ENCODE measurements at places on chromosomes 12 and 14.
A peak's percentile ranks its signal among the peaks of the same experiment; 100 is the strongest.

DNA sequence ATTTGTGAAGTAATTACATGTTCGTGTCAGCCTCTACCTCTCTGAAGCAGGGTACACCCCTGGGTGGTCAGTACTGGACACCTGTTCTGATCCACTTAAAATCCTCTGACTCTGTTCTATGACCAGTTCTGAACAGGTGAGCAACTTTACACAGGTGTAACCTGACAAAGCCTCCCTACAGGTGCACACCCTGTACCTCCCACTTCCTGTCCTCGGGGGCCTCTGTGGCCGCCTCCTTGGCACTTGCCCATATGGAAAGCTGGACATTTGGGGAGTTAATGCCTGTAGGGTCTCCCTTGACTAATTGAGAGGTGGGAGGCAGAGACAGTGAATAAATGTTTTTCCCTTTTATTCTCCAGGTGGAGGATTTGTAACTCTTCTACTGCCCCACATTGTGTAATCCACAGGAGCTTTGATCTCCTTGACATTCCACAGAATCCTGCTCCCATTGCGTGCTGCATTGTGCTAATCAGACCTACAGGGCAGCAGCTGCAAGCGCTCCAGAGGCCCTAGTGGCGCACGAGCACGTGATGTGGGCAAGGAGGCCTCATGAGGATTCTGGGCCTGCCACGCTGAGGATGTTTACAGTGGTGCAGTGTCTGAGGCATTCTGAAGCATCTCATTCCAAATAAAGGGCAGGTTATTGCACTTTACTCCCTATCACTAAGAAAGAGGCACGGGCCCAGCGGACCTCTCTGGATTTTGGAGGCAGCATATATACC, 45.8 kb upstream of the BATF start:
- no peak for DNase-seq
- peaks cover 5% of the 10 kb centered on the region for H3K36me3 ChIP-seq
- no peaks in the 10 kb centered on the region for H3K4me1 ChIP-seq
- H3K4me3 ChIP-seq: no peak overlapping the region

DNA sequence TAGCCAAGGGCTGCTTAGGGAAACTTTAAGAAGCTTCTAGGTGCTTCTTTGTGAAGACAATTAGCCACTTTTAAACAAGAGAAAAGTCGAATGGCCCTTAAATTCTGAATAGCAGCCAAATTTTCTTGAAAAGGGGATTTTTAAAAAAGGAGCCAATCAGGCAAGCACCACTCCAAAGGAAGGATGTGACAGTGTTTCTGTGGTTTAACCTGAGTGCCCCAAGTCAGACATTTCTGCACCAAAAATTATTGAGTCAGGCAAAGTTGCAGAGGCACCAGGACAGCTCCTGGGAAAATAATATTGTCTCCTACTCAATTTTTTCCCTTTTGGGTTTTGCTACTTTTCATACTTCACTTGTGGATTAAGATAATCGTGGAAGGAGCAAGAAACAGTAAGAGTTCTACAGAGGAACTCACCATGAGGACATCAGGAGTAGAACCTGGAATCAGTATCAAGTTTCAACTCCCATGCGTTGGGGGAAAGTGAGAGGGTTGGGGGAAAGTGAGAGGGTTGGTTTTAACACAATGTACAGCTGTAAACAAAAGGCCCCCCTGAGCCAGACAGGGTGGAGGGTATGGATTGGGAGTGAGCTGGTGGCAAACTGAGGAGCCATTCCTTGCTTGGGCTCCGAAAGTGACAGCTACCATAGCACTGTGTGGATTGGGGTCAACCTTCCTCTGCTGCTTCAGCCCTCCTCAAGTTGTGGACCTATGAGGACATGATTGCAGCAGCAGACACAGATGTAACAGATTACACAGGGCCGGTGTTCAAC, 90.8 kb downstream of the SLC38A1 start:
- DNase-seq: no peak
- H3K4me1 ChIP-seq: no peaks in the 10 kb centered on the region
- H3K36me3 ChIP-seq: no peaks in the 10 kb centered on the region

GRCh38 chr12:47549258-47549657, 156.6 kb downstream of the RPAP3 start:
- peaks cover 4% of the 10 kb centered on the region for H3K36me3 ChIP-seq
- H3K4me3 ChIP-seq: no peak overlapping the region
- no peaks in the 10 kb centered on the region for H3K27me3 ChIP-seq

DNA sequence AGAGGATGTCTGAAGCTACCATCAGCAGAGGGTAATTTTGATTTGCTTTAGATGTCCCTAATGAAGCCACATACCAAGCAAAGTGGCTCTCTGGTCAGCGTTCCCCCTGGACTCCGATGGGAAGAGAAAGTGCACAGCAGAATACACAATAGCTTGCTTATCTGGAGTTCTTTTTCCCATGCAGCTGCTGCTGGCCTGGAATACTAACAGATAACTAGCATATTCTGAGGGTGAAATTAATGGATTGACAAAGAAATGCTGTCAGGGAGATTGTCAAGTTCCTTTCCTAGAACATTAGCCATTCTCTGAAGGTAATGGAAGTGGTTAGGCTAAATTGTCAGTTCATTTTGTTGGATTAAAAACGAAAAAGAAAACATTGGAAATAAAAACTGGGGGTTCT, 391.3 kb downstream of the FLRT2 start:
- H3K4me1 ChIP-seq: peaks cover 3% of the 10 kb centered on the region
- H3K36me3 ChIP-seq: no peaks in the 10 kb centered on the region
- H3K27ac ChIP-seq: peak overlapping the region; percentile 70
- H3K4me3 ChIP-seq: no peak overlapping the region

DNA sequence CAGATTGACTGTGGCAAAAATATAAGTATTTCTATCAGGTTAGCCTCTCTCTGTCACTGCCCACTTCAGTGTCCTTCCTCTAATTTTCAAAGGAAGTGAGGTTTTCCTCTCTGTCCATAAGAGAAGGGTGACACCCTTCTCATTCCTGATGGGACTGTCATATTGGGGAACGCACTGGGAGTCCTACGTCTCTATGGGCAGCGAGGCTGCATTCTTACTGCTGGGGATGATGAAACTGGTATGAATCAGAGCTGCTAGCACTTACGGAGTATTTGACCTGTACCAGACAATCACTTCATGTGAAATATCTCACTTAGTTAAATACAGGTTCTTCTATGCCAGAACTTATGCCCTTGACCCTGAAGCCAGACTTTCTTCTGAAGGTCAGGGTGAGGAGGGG, 436.3 kb downstream of the DPF3 start:
- peaks cover 6% of the 10 kb centered on the region for H3K4me1 ChIP-seq
- H3K27ac ChIP-seq: no peak overlapping the region
- no peak for DNase-seq

- peak overlapping the region; percentile 98 for H3K27ac ChIP-seq
- peaks cover 5% of the 10 kb centered on the region for H3K27me3 ChIP-seq
- peaks cover 3% of the 10 kb centered on the region for H3K36me3 ChIP-seq
- DNase-seq: no peak
Observed at GRCh38 chr12:12267742-12268200, 927 bp upstream of the LRP6 start.

- H3K27me3 ChIP-seq: no peaks in the 10 kb centered on the region
- no peak overlapping the region for H3K4me3 ChIP-seq
- H3K27ac ChIP-seq: no peak overlapping the region
- H3K4me1 ChIP-seq: peaks cover 2% of the 10 kb centered on the region
- no peaks in the 10 kb centered on the region for H3K36me3 ChIP-seq
- DNase-seq: no peak
Observed at GRCh38 chr14:95092723-95093122, 64.6 kb downstream of the DICER1 start.

DNA sequence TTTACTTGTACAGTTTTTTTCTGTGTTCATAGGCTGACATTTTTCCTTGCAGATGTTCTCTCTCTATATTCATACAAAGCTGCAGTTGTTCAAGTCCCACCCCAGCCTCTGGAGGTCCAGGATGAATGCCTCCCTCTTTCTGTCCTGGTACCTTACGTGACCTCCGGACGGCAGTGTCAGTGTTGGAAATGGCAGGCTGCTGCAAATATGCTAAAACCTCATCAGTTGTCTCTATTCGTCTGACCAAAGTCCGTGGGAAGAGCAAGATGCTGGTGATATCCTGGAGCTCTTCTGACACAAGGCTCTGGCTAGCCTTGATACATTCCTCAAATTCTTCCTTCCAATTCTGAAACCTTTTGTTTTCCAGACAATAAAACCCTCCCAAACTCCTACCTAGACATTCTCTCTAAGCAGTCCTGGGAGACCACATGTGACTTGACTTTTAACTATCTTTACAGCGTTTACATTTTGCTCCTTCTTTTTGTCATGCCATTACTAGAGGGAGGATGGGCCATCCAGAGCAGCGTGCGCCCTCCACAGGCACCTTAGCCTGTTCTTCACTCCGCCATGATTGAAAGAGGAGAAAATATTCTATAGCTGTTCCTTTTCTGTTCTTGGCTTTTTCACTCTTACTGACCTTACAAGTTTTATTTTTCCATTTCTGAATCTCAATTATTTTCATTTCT, 143.6 kb downstream of the RGS6 start:
- H3K4me3 ChIP-seq: no peak overlapping the region
- no peak for DNase-seq
- H3K27me3 ChIP-seq: no peaks in the 10 kb centered on the region
- H3K27ac ChIP-seq: no peak overlapping the region
- no peaks in the 10 kb centered on the region for H3K4me1 ChIP-seq

DNA sequence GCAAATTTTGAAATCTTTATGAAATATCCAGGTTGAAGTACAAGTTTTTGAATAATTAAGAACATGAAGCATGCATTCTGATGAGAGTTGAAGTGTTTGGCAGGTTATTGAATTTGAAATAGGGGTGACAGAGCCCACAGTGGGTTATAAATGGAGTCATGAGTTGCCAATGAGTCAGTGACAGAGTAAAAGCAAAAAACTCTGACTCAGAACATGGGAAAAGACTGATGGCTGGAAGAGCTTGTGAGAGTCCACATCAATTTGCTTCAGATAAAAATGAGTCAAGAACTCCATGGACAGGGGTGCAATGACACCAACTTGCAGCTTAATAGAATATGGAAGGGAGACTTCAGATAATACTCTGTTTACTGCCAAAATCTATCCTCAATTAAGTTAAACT, 105.3 kb downstream of the SLC6A15 start:
- H3K4me1 ChIP-seq: no peaks in the 10 kb centered on the region
- H3K27ac ChIP-seq: no peak overlapping the region
- no peaks in the 10 kb centered on the region for H3K36me3 ChIP-seq
- H3K4me3 ChIP-seq: no peak overlapping the region

Data from glutamatergic neuron (in vitro differentiated cells).